Stimulated activated CD4-positive, alpha-beta T cell treated with anti-CD3 and anti-CD28 coated beads, Interleukin-12 subunit alpha, Interleukin-12 subunit beta, amount 100 ng/mL, for 24 hours (primary cell): ENCODE measurements at places on chromosomes 2 and 18.

- DNase-seq, result no peak
These were observed 213.6 kb downstream of the ZRANB3 start for GRCh38 chr2:135317375-135317774.

GRCh38 chr2:192669505-192670091, 474.9 kb upstream of the TMEFF2 start:
- no peak for DNase-seq

GRCh38 chr2:148969659-148970061, 68.8 kb upstream of the LYPD6B start:
- no peak for DNase-seq

GRCh38 chr2:239193925-239194677, 206.7 kb downstream of the HDAC4 start:
- no peak for DNase-seq

DNA sequence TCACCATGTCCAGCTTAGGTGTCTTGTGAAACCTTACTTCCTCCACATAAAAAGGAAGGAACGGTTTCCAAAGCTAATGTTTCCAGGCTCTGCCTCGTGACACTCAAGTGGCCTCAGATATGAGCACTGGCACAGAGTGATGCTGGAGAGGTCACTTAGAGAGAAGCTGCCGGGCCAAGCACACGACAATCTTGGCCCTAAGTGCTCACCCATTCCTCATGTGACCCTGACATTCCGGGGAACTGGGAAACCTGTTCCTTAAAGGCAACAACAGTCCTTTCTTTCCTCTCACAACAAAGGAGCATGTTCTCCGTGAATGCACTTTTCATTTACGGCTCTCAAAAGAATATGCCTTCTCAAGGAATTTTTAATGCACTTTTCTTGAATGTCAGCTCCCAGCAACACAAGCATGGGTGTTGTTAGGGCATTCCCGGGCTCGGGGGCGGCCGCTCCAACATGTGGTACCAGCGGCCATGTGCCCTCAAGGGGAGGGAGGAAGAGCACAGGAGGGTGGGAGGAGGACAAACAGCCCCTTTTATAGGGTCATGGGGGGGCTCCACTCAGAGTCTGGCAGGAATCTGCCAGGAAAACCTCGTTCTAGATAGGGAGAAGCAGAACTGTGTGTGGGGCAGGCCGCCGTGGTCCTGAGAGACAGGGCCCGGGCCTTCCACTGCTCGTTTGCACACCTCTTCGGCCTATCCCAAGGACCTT, 118.6 kb downstream of the MBP start:
- DNase-seq, result no peak
